ENCODE measurements at places on chromosomes 3 and 15.

- no peak for DNase-seq
Observed at GRCh38 chr15:46496491-46497115, 861.8 kb downstream of the SQOR start.

- no peak for DNase-seq
Observed at GRCh38 chr15:41291065-41291631, 41.2 kb downstream of the OIP5 start.

DNA sequence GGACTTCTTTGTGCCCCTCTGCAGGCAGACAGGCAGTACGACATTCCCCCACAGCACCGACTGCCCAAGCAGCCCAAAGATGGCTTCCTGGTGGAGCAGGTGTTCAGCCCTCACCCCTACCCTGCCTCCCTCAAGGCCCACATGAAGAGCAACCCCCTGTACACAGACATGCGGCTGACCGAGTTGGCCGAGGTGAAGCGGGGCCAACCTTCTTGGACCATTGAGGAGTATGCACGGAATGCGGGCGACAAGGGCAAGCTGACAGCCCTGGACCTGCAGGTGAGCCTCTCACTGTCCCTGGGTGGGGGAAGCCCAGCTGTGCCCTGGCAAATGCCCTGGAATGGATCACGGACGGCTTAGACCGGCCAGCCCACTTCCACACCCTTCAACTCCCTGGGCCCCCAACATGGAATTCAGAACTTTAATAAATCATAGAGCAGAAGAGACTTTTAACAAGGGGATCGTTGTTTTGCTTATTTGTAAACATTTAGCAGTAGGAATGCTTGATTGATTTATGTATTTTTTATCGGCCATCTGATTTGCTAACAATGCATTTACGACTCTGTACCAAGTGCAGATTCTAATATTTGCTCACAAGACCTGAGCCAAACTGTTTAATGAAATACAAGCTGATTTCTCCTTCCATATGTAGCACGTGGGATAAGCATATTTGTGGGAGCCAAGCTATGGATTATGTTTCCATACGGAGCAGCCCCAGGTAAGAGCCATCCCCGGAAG, 31.1 kb downstream of the MINAR1 start:
- DNase-seq = no peak

- no peak for DNase-seq
Observed at GRCh38 chr3:76500746-76501275, 539.1 kb upstream of the ROBO2 start.

GRCh38 chr3:4928277-4928789, 50.9 kb upstream of the BHLHE40 start:
- DNase-seq = no peak

Measured in right kidney (tissue), 9 donors.